Activated CD8-positive, alpha-beta memory T cell treated with anti-CD3 and anti-CD28 coated beads for 1 hour (primary cell): ENCODE measurements at places on chromosomes 4 and X.

DNA sequence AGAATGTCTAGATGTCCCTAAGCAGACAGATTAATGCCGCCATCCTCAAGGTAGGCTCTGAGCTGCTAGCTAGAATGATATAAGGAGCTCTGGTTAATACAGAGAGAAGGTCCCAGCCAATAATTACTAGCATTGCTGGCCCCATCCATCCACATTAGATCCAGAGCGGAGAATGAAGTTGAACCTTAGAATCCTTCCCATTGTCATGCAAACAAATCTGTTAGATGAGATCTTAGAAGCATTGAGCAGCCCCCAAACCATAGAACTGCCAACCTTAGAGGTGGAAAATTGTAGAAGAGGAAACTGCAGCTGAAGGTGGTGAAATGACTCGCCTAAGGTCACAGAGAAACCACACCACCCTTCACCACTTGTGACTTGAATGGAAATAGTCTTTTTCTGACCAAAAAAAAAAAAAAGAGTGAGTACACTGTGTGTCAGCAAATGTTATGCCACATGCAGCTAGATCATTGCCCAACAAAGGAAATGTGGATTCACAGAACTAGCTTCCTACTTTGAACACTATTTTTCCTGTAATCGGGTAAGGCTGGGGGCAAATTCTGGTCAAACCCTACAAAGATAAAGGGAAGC is 162.1 kb downstream of the SMIM20 start:
- no peak for DNase-seq

GRCh38 chrX:50430917-50431575 is 39.6 kb downstream of the DGKK start:
- DNase-seq: no peak

GRCh38 chrX:153642051-153642654 is 4.8 kb upstream of the DUSP9 start:
- no peak for DNase-seq

DNA sequence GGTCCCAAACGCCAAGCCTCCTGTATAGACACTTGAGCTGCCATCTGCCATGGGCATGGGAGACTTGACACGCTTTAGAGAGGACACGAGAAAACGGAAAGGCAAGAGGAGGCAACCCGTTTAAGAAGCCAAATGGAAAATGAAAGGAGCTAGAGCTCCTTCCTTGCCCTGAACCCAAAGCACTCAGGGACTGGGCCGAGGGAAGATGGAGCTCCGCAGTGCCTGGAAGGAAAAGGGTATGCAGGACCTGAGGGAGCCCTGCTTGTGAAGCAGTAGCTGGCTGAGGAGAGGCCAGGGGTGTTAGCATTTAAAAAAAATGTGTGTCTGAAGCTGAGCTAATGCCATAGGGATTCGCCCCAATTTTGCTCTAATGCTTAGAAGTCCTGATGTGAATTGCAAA is 15.1 kb downstream of the MCF2 start:
- DNase-seq: no peak

GRCh38 chrX:680062-680461 is 49.5 kb downstream of the SHOX start:
- no peak for DNase-seq

DNA sequence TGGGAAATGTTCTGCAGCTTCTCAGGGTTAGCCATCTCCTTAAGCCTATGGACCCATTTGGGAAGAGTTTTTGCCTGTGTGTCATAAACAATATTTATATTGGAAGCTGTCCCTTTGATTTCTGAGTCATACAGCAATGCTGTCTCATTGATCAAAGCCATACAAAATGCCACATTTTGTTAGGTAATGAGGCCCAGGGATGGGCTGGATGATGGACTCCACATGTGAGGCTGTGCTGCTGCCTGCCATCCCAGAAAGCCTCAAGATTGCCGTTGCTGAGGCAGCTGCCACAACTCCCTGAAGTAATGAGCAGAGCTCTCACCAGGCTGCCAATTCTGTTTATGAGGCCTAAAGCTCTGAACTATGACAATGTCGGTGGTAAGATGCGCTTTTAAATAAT is 12.2 kb upstream of the GJB1 start:
- no peak for DNase-seq

GRCh38 chr4:5566991-5567390 is 141.4 kb downstream of the EVC2 start:
- DNase-seq: no peak

DNA sequence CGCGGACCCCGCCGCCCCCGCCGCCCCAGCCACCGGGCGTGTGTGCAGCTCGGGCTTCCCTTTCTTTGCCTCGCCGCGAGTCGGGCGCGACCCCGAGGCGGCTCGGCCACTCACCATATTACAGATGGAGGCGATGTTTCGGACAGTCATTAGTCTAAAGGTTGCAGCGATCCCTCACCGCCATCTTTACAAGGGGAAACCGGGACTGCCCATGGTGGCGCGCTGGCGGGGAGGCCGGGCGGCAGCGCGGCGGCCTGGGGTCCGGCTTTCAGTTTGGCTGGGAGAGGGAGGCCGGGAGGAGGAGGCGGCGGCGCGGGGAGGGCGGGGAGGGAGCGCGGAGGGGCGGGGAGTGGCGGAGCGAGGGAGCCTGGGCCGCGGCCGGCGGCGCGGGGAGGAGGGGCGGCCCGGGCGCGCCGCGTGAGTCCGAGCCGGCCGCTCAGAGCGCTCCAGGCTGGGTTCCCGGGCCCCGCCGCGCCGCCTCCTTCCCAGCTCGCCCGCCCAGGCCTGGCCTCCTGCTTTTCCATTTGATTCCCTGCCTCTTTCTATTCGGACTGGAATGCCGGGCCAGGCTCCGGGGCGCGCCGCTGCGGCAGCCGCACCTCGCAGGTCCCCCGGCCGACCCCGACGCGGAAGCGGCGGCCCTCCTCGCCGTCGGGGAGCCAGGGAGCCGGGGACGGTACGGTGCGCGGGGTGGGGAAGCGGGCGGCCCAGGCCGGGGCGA is at the start of gene USP46:
Gene USP46 (minus strand): TSS at position 301 of the 721 bp plus-strand sequence. CDS start 151 bp downstream, at position 150.
- peak; percentile 41 for DNase-seq

GRCh38 chr4:81951891-81952455 is 421.8 kb downstream of the HNRNPD start:
- DNase-seq: no peak

GRCh38 chr4:155445306-155445705 is 68.5 kb upstream of the MAP9 start:
- DNase-seq: no peak

- DNase-seq: no peak
These were observed 104.0 kb upstream of the SLC34A2 start for GRCh38 chr4:25551605-25552004.
